ENCODE measurements at places on chromosomes 5 and 9.
A peak's percentile ranks its signal among the peaks of the same experiment; 100 is the strongest.

- DNase-seq, result no peak
These were observed 161.5 kb downstream of the EBF1 start for GRCh38 chr5:158938200-158938599.

- no peak for DNase-seq
These were observed 5.8 kb upstream of the TOR4A start for GRCh38 chr9:137271696-137272076.

DNA sequence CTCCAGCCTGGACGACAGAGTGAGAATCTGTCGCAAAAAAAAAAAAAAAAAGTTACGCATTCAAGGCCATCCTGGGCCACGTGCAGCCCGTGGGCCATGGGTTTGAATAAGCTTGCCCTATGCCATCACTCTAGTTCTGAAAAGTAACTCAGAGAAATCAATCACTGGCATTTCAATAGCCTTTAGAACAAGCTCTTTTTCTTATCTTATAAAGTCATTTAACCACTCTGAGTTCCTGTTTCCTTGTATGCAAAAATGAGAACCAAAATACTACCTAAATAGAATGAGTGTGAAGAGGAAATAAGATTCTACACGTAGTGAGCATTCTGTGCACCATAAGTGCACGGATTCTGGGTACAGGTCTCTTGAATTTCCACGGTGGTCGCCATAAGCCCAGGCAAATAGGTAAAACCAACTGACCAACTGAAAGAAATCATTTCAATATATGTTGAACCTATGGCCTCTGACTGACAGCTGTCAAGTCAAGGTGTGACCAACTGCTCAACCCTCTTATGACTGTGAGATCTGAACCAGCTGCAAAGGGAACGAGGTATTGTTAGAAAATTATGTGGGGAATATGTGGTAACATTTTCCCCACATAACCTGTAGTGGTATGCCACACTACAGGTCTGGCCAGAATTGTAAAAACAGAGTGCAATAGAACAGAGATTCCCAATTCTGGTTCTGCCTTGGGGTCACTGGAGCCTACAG lies 143.9 kb upstream of the LHFPL2 start:
- DNase-seq, result no peak

- no peak for DNase-seq
These were observed 38.3 kb downstream of the PNPLA7 start for GRCh38 chr9:137511758-137512463.

DNA sequence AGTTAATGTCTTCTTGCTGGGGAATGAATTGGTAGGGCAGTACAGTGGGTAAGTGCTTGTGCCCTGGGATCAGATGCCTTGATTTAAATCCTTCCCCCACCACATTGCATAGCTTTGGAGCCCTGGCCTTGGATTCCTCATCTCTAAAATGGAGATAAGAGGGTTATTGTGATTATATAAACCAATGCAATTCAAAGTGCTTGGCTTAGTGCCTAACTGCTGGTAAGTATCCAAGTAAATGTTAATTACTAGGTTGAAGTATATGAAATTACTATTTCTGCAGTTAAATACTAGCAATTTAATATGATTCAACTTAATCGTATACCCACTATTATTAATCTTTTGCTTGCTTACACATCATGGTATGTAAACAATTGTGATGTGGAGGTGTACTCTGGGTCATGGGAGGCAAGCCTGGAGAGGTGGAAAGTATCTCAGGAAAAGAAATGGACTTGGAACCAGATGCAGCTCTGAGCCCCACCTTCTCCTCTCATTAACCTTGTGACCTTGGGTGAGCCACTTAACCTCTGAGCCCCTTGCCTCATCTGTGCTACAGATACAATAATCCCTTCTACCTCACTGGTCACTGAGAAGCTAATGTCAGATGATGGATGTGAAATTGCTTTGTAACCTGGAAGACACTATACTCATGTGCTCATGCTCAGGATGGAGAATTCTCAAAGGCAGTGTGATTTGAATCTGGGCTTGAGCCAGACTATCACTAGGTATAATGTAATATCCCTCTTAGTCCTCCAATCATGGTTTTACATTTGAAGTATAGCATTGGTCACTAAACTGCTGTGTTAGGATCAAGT lies 23.8 kb downstream of the NEUROG1 start:
- no peak for DNase-seq

DNA sequence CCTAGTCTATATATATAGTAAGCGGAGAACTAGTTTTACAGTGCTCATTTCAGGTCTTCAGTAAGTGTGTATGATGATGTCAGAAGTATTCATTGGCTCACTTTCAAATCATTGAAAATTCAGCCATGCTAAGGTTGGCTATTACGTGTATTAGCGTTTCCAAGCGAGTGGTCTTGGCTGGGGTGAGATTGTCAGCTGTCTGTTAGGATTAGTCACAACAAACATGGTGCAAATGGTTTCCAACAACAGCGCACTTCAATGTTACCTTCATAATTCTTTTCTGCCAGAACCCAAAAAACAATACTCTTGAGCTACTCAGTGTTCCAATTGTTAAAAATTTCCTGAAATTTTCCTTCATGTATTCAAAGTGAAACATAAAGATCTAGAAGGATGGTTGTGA lies 283.0 kb downstream of the AOPEP start:
- no peak for DNase-seq

GRCh38 chr5:116305899-116306298 lies 221.1 kb downstream of the COMMD10 start:
- no peak for DNase-seq

DNA sequence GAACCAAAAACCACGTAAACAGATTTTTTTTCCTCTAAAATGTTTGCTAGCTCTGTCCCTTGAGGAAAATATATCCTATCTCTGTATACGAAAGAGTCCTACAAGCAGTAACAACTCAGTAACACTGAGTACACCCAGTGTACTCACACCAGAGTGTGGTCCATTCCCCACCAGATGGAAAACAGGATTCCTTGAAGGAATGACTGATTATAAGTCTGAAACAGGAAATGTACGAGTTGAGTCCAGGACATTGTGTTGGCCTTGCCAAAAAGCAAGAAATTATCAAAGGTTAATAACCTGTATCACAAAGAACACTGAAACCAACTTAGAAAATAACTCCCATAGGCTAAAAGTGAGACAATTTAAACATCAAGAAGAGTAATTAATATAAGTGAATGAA lies 20.4 kb downstream of the GOLPH3 start:
- DNase-seq, result no peak

- no peak for DNase-seq
These were observed 51.7 kb downstream of the EPB41L4A start for GRCh38 chr5:112367400-112367799.

DNA sequence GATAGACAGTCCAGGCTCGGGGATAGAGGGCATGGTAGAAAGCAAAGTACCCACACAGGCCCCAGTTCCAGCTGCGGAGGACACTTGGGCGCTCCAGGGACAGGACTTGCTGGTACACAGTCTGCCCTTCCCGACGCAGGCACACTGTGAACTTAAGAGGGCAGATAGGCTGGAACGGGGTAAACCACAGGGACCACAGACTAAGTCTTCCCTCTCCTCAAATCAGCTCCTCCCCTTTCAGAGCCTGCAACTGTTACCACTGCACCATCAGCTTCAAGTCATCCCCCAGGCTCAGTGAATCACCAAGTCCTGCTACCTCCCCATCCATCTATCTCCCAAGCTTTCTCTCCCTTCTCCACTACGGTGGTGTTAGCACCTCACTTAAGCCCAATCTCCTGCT lies 7.3 kb downstream of the GBA2 start:
- no peak for DNase-seq

DNA sequence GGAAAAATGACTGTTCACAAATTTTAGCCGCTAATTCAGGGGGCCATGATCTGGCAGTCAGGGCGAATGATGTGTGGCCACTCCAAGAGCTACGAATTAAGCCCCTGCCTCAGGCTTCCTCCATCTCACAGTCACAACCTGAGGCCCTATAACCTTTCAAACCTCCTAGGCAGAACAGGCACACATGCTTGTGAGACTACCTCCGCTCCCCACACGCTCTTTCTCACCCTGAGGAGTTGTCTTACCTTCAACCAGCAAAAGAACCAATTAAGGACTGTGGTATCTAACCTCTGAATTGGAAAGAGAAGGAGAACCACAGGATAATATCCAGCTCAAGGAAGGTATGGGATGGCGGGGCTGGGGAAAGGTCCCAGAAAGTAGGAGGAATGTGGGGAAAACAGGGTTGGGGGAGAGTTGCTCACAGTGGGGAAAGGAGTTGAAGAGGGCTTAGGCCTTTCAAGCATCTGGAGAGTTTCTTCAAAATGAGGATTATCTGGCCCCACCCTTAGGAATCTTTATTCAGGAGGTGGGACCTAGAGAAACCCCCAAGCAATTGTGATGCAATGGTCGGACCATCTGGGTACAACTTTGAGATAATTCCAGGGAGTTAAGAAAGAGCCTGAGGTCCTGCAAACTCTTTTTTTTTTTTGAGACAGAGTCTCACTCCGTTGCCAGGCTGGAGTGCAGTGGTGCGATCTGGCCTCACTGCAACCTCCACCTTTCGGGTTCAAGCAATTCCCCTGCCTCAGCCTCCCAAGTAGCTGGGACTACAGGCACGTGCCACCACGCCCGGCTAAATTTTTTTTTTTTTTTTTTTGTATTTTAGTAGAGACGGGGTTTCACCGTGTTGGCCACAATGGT lies 5.5 kb downstream of the PCDH1 start:
- DNase-seq, result no peak

- peak; percentile 12 for DNase-seq
These were observed 181.1 kb upstream of the SPEF2 start for GRCh38 chr5:35436400-35437057.

- no peak for DNase-seq
These were observed 24.3 kb upstream of the OTULINL start for GRCh38 chr5:14557203-14557770.

DNA sequence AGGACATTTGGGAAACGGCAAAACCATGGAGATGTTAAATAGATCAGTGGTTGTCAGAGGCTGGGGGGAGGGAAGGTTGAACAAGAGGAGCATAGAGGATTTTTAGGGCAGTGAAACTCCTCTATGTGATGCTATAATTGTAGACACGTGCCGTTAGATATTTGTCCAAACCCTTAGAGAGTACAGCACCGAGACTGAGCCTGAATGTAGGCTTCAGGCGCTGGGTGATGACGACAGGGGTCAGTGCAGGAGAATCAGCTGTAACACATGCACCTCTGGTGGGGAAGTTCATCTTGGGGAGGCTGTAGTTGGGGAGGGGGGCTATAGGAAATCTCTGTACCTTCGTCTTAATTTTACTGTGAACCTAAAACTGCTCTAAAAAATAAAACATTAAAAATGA lies 22.2 kb upstream of the CLPTM1L start:
- DNase-seq, result no peak

DNA sequence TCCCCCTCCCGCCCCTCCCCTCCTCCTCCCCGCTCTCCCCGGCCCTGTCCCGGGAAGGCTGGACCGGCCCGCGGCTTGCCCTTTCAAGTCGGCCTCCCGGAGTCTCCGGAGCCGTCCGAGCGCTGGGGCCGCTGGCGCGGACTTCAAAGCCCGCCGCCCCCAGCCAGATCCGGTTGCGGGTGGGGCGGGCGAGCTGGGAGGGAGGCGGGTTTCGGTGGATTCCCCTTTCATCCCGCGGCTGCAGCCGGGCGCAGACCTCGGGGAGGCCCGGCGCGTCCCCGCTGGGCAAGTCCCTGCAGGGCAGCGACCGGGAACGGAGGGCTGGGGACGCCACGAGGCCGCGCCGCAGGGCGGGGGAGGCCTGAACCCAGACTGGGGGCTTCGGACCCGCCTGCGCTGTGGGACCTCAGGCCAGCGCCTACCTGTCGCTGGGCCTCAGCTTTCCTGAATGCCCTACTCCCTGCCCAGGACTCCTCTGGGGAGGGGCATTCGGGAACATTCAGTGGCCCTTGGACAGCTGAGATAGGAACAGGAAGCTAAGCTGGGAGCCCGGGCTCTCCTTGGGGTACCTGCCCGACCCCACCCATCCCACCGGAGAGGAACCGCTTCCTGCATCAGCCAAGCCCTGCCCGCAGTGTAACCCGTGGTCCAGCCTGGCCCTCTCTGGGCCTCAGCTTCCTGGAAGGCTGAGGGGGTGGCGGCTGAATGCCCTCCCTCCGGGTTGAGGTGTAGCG lies 23.4 kb downstream of the C9orf50 start:
- DNase-seq, result peak; percentile 80

GRCh38 chr9:121107029-121107428 lies 32.3 kb downstream of the CNTRL start:
- no peak for DNase-seq

- no peak for DNase-seq
These were observed 138.9 kb upstream of the IRX4 start for GRCh38 chr5:2021484-2022176.

- DNase-seq, result no peak
These were observed 5.6 kb downstream of the FER start for GRCh38 chr5:108753331-108753730.

DNA sequence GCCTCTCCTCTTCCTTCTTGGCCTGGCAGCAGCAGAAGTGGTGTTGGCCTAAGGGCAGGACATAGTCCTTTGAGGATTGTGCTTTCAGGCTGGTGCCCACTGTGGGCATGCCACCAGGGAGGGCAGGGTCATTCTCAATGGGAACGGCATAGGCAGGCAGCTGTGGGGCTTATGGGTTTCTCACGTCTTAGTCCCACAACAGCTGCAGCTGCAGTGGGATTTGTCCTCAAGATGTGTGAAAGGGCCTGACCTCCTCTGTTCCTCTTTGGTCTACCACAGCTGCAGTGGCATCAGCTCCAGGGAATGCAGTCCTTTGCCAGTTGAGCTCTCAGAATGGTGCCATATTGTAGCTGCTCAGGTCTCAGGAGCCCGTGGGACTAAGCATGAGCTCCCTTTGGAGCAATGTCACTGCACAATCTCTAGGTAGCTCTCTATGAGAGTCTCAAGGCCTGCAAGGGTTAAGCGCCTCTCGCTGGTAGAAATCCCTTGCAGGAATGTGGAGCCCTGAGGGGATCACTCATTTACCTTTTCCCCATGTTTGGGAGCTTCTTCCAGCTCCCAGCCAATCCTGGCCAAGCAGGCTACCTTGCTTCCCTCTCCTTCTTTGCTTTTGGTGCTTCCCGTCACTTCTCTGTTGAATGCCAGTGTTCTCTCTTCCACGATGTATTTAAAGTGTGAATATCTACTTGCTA lies 104.8 kb downstream of the GNA14 start:
- no peak for DNase-seq

- DNase-seq, result no peak
These were observed 39.4 kb downstream of the HOMER1 start for GRCh38 chr5:79474367-79475151.

DNA sequence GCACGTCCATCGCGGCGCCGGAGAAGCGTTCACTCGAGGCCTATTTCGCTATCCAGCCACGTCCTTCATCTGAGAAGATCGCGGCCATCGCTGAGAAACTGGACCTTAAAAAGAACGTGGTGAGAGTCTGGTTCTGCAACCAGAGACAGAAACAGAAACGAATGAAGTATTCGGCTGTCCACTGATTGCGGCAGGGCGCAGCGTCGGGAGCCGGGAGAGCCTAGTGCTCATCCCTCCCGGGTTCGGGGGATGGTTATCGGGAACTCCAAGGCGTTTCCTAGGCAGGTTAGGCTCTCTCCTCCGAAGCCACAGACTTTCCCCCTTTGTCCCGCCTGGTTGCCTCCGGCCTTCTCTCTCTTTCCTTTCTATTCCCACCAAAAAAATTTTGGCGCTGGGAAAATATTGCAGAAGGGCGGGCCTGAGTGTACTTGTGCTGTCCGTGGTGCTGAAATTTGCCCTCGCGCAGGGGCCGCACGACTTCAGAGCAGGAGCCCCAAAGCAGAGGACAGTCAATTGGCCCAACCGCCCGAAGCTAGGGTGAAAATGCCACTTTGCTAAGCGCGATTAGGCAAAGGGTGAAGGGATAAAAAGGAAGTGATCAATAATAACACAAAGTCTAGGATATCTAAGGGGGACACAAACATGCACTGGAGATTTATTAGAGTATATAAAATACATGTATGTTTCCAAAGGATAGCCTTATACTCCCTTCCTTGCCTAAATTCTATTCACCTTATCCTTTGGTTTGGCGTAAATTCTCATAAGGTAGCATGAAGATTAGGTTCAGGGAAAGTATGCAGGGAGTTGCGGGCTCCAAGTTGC lies 1.8 kb downstream of the POU4F3 start:
- DNase-seq, result peak; percentile 81
